ENCODE measurements at places on chromosomes 2 and 18. TPM values are rescaled to one million over a fixed set of nuclear protein-coding genes. Genes with fewer than 3 reads are reported as not detected.

FAP gene
- total RNA-seq, result 3.6 TPM

IL36RN gene
- not detected for total RNA-seq

MROH2A gene
- not detected for total RNA-seq

CCDC85A gene
- total RNA-seq, result not detected

ONECUT2 gene
- total RNA-seq, result 1.9 TPM
